ENCODE measurements at places on chromosomes 12 and 14.

DNA sequence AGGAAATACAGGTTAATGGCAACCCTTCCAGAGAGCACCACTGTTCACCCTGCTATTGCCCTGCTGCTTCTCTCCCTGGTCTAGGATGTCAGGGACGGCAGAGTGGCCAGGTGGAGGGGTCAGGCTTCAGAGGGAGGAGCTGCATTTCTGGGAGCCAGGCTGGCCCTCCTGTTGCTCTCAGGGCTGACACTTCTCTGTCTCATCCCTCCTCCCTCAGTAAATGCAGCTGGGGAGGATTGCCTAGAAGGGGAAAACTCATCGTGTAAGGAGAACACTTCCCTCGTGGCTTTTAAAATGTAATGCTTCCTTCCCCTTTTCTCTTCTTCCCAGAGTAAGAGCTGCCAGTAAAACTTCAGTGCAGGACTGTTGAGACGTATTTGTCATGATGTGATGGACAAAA, 20.8 kb downstream of the SUSD6 start:
- no peak for DNase-seq

DNA sequence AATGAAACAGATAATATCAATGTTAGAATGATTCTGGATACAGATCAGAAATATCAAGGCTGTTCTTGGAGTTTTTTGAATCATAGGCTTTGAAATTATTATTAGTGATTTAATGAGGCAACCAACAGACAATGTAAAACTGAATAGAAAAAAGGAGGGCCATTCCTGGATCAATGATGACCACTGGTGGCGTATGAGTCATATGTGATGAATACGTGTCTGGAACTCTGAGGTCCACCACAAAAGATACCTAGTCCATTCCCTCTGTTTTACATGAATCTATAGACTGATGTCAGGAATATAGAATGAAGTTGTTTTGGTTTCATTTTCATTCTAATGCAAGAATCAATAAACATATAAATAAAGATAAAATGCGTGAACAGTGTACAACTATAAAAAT, 78.3 kb upstream of the RTL1 start:
- DNase-seq = no peak

- DNase-seq = no peak
Measured at GRCh38 chr12:92356425-92356824, 210.8 kb upstream of the BTG1 start.

GRCh38 chr12:47705229-47705565, 633 bp downstream of the RPAP3 start:
- no peak for DNase-seq

DNA sequence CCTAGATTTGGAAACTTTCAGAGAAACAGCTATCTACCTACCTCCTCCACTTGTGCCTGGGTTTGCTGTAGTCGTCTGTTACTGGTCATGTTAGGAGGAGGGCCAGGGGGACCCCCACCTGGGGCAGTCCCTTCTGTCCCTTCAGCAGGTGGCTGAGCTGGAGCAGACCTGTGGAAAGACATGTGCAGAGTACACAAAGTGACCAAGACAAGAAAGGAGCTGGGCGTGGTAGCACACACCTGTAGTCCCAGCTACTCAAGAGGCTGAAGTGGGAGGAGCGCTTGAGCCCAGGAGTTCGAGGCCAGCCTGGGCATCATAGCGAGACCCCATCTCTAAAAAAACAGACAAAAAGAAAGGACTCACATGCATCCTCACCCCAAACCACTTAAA, 4.3 kb downstream of the VAMP1 start:
- DNase-seq = no peak

DNA sequence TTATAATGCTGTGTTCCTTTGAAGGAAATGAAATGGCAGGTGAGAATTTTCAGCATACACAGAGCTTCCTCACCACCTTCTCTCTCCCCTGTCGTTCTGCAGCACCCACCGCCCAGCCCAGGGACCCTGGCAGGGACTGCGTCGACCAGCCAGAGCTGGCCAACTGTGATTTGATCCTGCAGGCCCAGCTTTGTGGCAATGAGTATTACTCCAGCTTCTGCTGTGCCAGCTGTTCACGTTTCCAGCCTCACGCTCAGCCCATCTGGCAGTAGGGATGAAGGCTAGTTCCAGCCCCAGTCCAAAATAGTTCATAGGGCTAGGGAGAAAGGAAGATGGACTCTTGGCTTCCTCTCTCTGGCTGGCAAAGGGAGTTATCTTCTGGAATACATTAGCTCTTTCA, 35.1 kb downstream of the PAPLN start:
- DNase-seq = no peak

GRCh38 chr14:85788470-85789233, 258.7 kb downstream of the FLRT2 start:
- DNase-seq = no peak

DNA sequence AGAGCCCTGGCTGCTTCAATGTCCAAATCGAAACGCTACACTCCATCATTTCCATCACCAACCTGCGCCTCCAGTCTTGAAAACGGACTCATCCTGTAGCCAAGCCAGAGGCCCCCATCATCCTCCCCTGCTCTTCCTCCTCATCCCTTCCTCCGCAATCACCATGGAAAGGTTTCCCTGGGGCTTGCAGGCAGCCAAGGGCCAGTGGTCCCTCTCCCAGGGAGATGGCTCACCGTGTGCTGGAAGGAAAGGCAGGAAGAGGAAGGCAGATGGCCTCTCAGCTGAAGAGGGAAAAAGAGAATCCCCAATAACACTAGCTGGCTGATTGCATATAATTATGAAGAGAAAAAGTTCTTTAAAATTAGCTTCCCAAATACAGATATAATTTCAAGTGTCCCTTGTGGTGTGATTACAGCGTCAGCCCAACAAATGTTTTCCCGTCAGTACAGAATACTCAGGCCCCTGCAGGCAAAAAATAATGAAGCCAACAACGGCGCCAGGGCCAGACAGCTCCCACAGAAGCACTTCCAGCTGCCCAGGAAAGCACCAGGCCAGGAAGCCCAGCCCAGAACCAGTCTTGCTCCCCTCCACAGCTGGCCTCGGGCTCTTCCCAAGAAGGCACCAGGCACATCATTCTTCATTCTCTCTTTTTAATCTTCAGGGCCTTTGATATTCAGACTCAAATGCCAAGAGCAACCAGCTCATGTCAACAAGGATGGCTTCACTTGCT, 24.7 kb downstream of the ITPK1 start:
- DNase-seq = no peak

GRCh38 chr12:49507139-49507538, 31.7 kb upstream of the KCNH3 start:
- no peak for DNase-seq

DNA sequence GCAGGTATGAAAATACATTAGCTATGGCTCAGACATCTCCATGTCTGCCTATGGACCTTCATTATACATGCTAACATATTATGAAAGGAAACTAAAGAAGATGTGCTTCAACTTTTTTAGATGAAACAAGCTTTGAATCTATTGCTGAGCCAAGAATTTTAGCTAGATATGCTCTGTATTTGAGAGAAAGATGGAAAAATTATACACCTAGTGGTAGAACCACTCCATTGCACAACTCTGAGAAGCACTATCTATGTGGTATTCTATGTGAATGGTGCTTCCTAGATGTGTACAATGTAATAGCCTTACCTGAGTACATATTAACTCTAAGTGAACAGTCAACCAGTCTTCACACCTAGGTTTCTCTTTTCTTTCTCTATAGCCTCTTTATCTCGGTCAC, 17.3 kb downstream of the EPYC start:
- no peak for DNase-seq

- no peak for DNase-seq
Measured at GRCh38 chr12:121806546-121807423, 3.0 kb downstream of the SETD1B start.

DNA sequence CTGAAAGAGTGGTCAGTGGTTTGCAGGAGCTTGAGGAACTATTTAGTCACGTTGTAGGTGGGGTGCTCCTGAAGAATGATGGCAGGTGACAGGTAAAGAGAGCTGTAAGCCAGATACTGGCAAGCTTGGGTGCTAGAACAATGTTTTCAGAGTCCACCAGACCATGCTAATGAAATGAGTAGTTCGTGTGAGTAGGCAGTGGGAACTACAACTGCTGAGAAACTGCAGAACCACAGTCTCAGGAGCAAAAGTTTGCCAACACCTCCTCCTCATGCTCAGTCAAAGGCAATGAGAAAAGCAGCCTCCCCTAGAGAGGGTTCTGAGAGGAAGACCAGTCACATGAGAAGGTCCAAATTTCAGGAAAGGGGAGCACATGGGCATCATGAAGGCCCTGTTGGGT, 91.3 kb downstream of the PRKD1 start:
- no peak for DNase-seq

DNA sequence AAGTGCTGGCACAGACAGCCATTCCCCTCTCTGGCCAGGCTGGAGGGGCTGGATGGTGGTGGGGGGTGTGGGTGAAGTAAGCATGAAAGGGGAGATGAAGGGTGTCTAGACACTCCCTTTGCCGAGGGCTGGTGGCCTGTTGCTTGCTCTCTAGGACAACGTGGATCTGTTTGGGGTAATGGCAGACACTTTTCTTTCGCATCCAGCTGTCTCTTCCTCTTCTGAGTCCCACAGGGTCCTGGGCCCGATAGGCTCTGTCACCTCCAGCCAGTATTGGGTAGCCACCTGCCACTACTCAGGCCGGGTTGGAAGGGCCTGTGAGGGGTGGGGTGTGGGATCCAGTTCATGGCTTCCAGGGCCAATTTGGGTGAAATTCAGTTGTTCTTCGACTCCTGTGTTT, 218.1 kb downstream of the CACNA1C start:
- no peak for DNase-seq

- no peak for DNase-seq
Measured at GRCh38 chr12:105927564-105927963, 211.2 kb downstream of the NUAK1 start.

DNA sequence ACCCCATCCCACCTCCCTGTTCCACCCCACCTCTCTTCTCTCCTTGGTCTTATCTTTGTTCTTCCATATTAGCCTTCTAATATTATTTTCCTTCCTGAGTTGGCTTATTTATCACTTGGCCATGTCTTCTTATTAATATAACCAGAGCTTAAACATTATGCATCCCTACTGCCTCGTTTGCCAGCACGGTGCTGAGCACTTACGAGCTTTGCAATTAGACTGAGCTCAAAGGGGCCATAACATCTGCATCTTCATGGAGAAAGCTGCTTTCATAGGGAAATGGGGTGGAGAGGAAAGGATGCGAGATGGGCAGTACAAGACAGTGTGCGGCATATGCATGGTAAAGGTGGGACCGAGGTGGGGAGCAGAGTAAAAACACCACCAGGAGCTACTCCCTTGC, 342.8 kb downstream of the FUT8 start:
- DNase-seq = no peak

DNA sequence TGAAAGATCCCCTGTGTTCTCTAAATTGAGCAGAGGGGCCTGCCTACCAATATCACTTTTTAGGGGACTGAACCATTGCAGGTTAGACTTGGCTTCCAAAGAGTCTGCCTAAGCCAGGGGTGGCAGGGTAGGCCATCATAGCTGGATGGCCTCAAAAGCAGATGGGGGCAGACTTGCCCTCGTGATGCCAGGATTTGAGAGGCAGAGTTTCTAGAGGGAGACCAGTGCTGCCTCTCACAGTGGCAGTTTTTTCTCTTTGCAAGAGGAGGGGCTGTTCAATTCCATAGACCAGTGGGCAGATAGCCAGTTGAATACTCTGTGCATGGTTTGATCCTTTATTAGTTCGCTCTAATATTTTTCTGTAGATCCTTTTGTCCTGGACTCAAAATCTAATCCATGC, 23.8 kb upstream of the SMCO2 start:
- no peak for DNase-seq

DNA sequence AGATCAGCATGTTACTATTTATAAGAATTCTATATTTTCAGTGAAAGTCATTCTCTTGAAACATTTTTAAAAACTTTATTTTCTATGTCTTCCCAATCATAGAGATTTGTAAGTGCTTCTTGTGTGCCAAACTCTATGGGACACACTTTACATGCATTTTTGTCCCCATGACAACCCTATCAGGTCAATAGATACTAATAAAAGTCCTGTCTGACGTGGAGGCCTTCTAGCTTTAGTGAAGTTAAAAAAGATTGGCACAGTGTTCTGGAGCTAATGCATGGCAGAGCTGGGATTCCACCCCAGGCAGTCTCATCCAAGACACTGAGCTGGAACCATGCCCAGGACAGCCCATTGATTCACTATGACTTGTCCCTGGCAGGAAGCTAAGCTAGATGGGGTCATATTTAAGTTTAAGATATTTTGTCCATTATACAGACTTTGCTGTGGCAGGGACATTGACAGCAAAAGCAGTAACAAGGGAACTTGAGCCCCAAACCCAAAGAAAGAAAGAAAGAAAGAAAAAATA, 28.1 kb downstream of the TTC6 start:
- DNase-seq = no peak

DNA sequence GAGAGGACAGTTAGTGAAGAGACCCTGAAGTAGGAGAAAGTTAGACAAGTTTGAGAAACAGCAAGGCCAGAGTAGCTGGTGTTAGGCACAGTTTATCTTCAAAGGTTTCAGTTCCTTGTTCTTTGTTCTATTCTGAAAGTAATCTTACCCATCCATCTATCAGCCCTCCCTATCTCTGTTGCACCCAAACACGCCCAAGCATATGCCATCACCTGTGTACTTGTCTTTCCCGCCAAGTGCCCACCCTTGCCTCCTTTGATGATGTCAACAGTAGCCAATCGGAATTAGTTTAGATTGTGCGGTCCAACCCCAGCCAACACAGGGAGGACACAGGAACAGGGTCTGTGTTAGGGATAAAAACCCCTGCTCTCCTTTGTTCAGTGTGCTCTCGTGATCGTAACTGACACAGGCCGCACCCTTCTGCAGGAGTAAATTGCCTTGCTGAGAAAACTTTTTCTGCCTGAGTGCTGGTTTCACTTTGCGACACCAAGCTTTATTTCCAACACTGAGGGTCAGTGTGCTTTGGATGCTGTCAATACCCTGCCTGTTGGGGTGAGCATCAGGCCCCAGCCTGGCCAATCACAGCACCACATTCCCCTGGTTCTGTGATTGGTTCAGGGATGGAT, 4.7 kb upstream of the TMEM229B start:
- DNase-seq = no peak

GRCh38 chr12:109288571-109288970, 20.5 kb downstream of the FOXN4 start:
- no peak for DNase-seq

DNA sequence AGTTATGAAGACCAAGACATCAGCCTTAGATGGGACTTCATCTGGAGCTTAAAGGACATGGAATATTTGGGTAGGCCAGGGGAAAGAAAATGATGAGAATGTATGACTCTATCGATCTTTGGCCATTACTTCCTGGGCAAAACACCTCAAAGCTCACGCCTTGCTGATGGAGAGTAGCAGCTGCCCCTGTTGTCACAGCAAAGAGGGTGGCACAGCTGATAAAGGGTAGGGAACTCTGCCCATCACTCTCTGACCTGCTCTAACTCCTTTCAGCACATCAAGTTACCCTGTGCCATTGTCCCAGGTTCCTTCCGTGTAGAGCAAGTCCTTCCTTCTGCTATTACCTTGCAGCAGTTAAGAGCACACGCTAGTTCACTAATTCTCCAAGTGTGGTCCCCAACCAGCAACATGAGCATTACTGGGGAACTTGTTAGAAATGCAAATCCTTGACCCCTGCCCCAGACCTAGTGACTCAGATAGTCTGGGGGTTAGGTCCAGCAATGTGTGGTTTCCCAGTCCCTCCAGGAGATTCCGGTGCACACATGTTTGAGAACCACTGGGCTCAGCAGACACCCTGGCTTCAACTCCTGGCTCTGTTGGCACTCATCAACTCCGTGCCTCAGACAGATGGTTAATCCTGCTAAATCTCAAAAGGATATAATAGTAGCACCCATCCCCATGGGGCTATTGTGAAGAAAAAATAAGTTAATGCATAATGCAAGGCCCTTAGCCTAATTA, 93.7 kb upstream of the EEA1 start:
- no peak for DNase-seq

Measured in activated gamma-delta T cell treated with Interleukin-2 at 50 U/mL for 16 hours (primary cell).